ENCODE measurements at places on chromosomes 13 and 19.
A peak's percentile ranks its signal among the peaks of the same experiment; 100 is the strongest.

- DNase-seq: no peak
Observed at GRCh38 chr13:106507560-106508274, 27.7 kb downstream of the EFNB2 start.

DNA sequence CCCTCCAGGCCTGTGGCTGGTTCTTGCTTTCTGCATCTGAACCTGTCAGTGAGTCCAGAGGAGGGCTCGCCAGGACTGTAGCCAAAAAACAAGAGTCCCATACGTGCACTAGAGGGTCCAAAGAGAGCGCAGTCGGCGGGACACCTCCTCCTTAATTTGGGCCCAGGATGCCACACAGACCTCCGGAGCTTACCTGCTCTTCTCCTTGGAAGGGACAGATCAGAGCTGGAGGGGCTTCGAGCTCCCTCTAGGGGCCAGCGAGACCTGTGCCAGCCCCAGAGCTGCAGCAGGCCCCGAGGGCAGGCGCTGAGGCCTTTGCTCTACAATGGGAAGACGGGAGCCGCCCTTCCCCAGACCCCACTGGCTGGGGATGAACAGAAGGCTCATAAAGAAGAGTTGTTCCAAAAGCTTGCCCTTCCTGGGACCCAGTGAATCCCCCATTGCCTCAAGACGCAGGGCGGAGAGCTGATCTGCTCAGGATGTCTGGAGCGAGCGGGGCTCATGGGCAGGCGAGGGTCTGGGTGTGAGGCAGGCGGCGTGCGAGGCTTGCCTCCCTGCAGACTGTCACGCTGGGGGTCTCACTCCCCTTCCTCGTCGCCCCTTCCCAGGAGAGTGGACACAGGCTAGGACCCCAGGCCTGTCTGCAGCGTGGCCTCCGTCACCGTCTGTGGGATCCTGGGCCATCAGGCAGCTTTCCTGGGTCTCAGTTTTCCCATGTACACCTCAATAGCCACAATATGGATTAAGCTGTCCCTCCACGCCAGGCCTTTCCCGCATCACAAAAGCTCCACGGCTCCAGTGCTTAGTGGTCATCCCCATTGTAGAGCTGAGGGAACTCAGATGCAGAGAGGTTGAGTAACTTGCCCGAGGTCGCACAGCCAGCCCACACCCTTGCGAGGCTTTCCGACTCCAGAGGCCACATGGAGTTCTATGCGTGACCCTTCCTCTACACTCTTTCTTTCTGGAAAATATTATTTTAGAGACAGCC, 46.9 kb upstream of the VSTM2B start:
- peak; percentile 10 for DNase-seq

GRCh38 chr19:1206150-1206863, 729 bp downstream of the STK11 start:
- no peak for DNase-seq

GRCh38 chr13:34419755-34420154, 522.3 kb upstream of the NBEA start:
- no peak for DNase-seq

GRCh38 chr19:42965176-42965575, 28.2 kb upstream of the PSG7 start:
- DNase-seq: no peak

DNA sequence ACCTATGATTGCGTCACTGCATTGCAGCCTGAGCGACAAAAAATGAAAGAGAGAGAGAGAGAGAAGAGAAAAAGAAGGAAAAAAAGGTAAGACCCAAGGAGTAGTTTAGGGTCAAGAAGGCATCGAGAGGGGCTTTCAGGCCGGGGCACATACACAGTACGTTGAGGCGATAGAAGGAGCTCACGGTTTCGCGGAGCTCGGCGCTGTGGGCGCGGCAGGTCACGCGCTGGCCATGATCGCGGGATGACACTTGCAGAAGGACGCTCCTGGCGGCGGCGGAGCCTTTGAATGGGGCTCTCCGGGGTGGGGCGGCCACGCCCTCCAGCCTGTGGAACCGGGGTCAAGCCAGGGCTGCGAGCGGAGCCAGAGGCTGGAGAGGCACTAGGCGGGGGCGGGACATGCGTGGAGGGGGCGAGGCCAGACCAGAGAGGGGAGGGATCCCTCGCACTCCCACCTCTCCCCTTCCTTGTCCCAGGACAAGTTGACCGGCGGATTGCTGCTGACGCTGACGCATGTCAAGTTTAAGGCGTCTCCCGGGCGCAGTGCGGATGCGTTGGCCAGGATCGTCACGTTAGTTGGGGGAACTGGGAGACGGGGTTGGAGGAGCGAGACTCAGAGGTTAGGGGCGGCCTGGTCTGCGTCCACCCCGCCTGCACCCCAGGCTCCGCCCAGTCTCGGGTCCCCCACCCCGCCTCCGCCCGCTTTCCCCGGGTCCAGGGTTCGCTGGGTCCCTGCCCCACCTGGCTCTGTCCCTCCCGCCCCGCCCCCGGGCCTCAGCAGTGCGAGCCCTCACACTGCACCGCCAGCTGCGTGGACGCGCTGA, 6.9 kb downstream of the NPHS1 start:
- DNase-seq: peak; percentile 82

DNA sequence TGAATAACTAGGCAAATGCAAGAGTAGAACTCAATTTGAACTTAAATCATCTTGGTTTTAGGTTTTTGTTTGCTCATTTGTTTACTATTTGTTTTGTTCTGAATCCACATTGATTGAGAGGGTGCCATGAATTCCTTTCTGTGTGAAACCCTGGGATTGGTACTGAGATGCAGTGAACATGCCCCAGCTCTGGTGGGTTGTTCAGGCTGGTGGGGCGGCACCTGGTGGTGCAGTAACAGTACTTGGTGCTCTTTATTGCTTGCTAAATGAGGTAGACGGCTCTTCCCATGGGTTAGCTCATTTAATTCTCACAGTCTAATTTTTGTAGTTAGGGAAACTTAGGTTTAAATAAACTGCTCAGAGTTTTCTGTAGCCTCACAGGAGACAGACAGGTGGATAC, 48.4 kb downstream of the WASF3 start:
- DNase-seq: peak; percentile 45

GRCh38 chr13:110697842-110698241, 8.1 kb downstream of the CARS2 start:
- no peak for DNase-seq

DNA sequence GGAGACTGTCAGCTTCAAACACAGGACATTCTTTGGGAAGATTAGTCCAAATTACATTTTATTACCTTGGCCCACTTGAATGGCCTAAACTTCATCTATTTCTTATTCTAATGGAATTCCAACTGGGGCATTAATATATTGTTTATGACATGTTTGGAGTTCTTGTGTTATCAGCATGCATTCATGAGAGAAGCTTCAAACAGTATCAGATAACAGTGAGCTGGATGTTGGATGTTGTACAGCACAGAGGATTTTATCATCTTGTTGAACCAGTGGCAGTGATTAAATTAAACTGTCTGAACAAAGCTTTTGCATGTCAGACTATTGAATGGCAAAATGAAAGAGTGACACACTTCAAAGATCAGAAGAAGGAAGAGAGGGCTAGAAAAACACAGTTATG, 50.0 kb downstream of the MZT1 start:
- DNase-seq: no peak

GRCh38 chr19:28990522-28990921, 222.4 kb downstream of the UQCRFS1 start:
- DNase-seq: no peak

DNA sequence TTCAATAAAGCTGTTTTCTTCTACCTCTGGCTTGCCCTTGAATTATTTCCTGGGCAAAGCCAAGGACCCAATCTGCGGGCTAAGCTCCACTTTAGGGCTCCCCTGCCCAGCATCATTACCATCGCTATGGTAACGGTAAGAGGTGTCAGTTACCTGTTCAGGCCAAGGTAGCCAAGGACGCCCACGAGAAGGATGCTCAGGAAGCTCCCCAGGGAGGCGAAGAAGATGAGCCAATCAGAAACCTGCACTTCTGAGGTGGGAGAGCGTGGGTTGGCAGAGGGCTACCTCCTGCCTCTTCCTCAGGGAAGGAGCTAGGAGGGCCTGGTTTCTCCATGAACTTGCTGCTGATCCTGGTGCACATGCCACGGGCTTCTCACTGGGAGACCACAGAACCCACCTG, 24.7 kb downstream of the IL12RB1 start:
- DNase-seq: no peak
